ENCODE measurements at places on chromosomes 13 and 19.

- ATAC-seq, result no peak
Measured at GRCh38 chr13:40996426-40997092, 22.6 kb downstream of the ELF1 start.

DNA sequence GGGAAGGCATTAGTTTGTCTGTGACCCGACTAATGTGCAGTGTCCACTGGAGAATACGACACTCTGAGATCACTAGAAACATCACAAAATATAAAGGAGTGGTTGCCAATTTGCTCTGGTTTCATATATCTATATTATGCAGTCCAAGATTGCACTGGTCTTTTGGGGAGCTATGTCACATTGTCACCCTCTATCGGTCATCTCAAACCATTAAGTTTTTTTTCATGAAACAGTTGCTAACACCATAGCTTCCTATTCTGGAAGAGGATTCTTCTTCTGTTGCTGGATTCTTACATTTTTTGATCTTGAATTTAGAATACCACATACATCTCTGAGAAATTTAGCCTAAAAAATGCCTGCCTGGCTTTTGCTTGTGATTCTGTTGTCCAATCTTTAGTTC, 168.6 kb downstream of the LACC1 start:
- no peak for ATAC-seq

- no peak for ATAC-seq
Measured at GRCh38 chr13:38045278-38046048, 175.9 kb upstream of the TRPC4 start.

DNA sequence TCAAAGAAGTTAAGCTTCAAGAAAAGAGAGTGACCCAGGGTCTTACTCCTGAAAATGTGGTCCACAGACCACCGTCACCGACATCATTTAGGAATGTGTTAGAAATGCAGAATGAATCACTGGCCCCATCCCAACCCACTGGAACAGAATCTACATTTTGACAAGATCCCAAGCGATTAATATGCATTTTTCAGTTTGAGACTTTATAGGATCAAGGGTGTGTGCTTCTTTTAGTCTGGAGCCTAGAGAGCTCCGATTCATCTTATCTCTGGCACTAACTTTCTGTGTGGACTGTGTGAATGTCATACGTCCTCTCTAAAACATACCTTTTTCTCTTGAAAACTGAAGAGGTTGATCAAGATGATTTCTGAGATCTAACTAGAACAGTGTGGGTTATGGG, 484.8 kb downstream of the MYO16 start:
- no peak for ATAC-seq

DNA sequence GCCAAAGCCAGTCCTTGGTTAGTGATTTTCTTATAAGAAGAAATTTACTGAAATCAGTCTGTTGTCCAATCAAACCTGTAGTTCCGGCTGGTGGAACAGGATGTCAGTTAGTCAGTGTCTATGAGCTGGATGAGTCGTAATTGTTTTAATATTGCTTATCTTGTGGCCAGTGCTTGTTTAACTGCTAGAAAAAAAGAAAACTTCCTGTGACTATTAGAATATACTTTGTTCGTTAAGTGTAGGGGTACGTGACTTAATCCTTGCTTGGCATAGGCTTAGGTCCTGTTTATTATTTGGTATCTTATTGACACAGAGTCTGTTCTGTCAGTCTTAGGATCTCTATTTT, 1484.8 kb upstream of the MIR17HG start:
- no peak for ATAC-seq
